ENCODE measurements at places on chromosomes 7 and 10.

DNA sequence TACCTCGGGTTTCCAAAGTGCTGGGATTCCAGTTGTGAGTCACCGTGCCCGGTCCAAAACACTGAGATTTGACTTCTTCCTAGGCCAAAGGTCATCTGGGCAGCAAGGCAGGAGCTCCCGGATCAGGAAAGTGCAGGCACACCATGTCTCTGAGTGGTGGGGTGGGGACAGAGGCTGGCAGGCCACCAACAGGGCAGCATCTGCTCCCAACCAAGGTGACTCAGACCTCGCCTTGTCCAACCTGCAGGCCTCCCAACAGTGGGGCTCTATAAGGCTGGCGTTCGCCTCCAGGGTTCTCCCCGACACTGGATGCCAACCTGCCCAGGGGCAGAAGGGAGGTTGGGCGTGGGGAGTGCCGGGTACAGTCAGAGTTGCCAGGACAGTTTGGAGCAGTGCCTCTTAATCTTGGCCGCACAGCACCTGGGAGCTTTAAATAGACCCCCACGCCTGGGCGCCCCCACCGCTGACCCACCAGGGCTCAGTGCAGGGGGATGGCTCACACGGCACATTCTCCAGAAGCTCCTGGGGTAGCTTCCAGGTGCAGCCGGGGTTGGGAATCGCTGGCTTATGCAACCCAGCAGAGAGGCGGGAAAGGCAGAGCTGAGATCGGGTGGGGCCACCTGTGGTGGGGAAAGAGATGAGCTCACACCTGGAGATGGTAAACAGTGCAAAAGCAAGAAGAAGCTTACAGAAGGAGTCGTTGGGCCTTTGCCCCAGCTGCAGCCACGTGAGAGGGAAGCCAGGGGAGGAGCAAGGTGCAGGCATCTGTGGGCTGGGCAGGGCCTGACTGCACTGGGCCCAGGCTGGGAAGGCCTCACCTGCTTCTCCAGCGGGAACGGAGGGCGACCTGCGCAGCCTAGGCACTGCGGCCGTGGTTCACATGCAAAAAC, 10.9 kb downstream of the CALML5 start:
- DNase-seq: no peak

- no peak for DNase-seq
These were observed 58.9 kb downstream of the POLL start for GRCh38 chr10:101529207-101529606.

- peak; percentile 6 for DNase-seq
These were observed 167.5 kb upstream of the HABP2 start for GRCh38 chr10:113385021-113385999.

- no peak for DNase-seq
These were observed 387.4 kb downstream of the ETV1 start for GRCh38 chr7:13602036-13602435.

DNA sequence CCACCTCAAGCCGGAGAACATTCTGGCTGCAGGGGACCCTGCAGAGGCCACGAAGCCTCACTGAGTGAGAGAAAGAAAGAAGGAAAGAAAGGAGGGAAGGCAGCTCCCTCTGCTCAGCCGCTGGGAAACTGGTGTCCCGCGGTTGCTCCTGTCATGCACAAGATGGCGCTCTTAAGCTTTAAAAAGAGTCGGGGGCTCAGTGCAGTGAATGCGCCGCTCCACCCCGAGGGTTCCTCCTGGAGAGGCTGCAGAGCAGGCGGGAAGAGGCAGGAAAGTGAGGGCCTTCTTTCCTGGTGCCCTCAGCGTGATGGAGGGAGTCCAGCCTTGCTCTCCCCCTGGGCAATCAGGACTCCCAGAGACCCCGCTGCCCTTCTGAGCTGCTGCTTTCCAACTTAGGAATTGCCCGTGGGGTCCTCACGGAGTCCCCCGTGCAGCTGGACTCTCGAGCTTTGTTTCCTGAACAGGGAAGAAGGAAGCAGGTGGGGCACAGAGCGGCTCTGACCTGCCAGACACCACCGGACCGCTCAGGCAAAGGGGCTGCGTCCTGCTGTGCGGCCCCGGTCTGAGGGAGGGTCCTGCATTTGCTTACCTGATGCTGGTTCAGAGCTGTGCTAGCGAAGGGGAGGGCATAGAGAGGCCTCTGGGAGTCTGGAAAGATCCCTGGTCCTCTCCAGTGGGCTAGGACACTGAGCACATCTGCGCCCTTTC, 141.9 kb upstream of the MKI67 start:
- no peak for DNase-seq

DNA sequence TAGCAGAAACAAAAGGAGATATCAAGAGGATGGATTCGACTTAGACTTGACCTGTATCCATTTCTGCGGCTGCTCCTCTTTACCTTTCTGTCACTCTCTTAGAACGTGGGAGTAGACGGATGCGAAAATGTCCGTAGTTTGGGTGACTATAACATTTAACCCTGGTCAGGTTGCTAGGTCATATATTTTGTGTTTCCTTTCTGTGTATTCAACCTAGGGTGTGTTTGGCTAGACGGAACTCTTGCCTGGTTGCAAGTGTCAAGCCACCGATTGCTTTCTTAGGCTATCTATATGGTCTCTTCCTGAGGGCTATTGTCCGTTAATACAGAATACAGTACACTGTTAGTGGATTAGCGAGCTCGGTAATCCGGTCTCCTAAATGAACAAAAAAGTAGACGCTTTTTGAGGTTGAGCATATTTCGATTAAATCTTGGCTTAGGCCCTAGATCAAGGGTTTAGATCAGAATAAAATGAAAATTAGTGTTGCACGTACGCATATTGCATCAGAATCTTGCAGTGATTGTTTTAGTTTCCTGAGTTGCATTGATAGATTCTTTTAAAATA, 1.2 kb downstream of the PTEN start:
- DNase-seq: no peak

DNA sequence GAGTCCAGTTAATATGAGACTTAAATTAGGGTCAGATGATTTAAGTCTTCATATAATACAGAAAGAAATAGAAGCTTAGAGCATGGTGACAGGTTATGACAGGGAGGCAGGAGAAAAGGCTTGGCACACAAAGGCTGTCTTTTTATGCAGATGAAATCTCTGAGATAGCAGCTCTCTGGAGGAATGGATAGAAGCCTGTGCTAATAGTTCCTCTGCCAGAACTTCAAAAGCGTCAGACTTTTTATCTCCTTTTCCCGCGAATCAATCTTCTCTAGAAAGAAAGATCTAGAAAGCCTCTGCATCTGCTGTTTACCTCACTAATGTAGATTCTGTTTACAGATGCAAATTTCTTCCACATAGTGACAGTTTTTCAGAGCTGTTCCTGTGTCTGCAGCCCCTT, 1106.2 kb downstream of the XPNPEP1 start:
- DNase-seq: no peak

DNA sequence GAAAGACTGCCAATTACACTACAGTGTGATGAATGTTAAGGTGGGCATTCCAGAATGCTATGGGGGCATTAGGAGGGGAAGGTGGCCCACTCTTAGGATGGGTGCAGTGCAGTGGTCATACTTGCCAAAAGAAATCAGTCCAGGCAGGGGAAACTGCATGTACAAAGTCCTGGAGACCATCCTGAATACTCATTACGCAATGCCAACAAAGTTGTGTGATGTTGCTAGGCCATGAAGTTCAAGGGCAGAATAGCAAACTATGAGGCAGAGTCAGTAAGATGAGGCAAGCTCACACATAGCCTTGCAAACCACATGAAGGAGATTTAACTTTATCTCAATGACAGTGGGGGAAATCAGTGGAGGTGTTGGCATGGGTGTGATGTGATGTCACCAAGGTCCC, 49.8 kb upstream of the SLC35B4 start:
- no peak for DNase-seq

- no peak for DNase-seq
These were observed 29.9 kb upstream of the CC2D2B start for GRCh38 chr10:95877881-95878280.

DNA sequence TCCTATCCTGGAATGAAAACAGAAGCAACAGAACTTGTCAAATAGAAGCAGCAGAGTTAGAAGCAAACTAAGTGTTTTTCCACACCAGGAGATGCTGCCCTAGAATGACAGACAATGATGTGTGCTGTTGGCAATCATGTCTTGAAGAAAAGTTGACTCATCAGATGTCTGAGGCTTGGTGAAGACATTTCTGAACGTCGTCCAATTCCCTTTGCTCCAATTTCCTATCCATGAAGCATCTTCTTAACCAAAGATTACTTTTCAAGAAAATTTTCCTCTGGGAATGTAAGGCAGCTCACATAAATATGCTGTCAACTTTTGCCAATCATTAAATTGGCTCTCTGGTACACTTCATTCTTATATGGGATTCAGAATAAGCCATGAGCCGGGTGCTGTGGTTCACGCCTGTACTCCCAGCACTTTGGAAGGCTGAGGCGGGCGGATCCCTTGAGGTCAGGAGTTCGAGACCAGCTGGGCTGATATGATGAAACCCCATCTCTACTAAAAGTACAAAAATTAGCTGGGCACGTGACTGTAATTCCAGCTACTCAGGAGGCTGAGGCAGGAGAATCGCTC, 34.6 kb downstream of the MALSU1 start:
- no peak for DNase-seq

GRCh38 chr7:101386558-101387231, 24.0 kb downstream of the COL26A1 start:
- DNase-seq: no peak

DNA sequence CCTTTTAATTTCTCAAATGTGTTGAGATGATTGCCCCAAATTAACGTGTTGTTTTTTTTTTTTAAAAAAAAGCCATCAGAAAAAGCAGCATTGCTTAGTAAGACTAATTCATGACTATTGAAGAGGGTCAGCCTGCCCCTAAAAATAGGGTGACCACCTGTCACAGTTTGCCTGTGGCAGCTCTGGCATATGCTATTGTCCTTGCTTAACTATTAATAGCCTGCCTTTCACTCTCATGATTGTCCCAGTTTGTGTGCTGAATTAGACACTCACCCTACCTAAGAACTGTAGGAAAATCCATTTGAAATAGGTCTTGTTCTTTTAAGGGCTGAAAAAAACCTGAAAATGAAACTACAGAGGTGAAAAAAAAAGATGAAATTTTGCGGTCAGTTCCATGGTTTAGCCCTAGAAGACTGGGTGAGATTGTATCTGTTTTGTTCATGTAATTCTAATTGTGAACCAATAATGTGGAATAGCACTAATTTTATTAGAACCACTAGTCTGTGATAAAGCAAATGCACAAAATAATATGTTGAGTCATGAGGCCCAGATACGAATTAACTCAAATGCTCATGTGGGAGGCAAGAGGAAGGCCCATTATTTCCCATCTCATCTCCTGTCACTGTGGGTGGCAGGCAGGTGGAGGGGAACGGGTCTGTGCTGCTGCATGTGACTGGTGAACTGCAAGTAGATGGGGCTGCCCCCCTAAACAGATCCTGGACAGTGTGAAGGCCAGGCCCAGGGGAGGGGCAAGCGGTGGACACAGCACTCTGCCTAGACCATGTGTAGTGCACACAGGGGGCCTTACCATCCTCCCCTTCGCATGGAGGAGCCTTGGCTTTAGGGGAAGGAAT, 265.4 kb upstream of the NFE2L3 start:
- no peak for DNase-seq

DNA sequence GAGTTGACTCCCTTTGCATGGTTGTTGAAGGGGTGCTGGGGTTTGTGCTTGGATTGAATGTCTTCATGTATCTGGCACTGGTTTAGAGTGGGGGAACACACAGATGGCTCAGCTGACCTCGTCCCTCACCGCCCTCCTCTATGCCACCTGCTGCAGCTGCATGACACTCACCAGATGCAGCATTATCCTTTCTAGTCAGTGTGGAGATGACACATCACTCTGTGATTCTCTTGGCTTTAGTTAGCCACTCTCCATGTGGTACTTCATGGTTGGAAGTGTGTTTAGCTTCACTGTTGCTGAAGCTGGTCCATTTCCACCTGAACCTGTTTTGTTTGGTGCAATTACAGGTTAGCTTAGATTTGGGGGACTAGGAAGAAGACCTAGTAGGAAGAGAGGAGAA, 56.3 kb upstream of the BMPER start:
- DNase-seq: no peak

DNA sequence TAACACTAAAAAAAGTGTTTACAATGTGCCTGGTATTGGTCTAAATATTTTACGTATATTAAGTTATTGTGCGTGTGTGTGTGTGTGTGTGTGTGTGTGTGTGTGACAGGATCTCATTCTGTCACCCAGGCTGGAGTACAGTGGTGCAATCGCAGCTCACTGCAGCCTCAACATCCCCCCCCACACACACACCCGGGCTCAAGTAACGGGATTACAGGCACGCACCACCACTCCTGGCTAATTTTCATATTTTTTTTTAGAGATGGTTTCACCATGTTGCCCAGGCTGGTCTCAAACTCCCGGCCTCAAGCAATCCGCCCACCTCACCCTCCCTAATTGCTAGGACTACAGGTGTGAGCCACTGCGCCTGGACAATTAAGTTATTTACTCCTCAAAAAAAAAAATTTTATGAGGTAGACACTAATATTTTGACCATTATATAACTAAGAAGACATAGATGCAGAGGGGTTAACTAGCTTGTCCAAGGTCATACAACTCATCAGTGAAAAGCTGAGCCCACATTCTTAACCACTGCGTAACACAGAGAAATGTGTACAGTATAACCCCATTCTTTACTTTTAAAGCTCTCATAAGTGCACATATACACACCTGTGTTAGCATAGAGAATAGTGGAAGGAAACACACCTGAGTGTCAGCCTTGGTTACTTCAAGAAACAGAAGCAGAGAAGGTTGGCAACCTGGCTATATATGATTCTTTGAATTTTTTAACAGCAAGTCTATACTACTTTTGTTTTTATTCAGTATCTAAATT, 35.0 kb downstream of the DNAJC12 start:
- DNase-seq: no peak

GRCh38 chr7:146720195-146720594, 603.6 kb downstream of the CNTNAP2 start:
- no peak for DNase-seq

GRCh38 chr7:140364819-140365218, 33.5 kb downstream of the SLC37A3 start:
- no peak for DNase-seq

GRCh38 chr7:133360201-133360600, 107.3 kb downstream of the EXOC4 start:
- no peak for DNase-seq

- no peak for DNase-seq
These were observed 533.3 kb downstream of the SORCS1 start for GRCh38 chr10:106631016-106631702.

- DNase-seq: no peak
These were observed 46.9 kb downstream of the CUZD1 start for GRCh38 chr10:122798704-122799231.

- DNase-seq: no peak
These were observed 40.1 kb downstream of the BPGM start for GRCh38 chr7:134686786-134687185.

DNA sequence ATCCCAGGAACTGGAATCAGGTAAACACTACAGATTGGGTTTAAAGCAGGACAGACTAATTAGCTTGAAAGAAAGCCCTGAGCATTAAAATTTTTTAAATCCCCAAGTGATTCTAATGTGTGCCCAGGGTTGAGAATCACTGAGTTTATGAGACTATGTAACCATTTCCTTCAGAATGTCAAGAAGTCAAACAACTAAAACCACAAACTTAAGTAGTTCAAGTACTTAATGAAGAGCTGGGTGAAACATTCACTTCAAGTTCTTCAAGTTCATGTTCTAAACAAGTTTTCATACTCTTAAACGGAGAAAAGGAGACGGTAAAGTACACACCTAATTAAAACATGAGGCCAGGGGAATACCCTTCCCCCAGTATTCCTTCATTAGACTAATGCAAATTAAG, 28.2 kb upstream of the TLL2 start:
- no peak for DNase-seq

GRCh38 chr7:158128572-158128971, 459.1 kb downstream of the PTPRN2 start:
- no peak for DNase-seq
